ENCODE measurements at places on chromosomes 3 and 15. TPM values are rescaled to one million over a fixed set of nuclear protein-coding genes. Genes with fewer than 3 reads are reported as not detected.

EPHB1 gene
- 0.81 TPM for polyA plus RNA-seq

DNA sequence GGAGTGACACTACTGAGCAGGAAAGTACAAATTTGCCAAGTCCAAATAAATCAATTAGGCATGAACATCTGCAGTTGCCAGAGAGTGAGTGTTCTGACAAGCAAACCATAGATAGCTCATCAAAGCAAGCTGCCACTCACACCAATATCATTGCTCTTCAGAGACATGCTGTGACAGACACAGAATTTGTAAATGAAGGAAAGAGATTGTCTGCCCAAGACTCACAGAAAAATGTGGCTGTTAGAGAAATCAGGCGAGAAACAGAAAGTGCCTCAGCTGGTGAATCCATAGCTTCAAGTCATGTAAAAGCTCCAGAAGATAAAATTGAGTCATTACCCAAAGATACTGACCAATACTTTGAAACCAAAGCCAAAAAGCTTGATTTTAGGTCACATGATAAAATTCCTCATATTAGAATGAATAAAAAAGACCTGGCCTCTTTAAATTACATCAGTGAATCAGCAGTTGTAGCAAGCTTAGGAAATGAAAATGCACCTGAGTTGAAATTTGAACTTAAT, 50.8 kb downstream of the CRYBG3 start:
- no peaks in the 10 kb centered on the region for H3K36me3 ChIP-seq
- H3K4me3 ChIP-seq, result peak overlapping the region; percentile 44
- H3K4me1 ChIP-seq, result peaks cover 26% of the 10 kb centered on the region

- H3K27ac ChIP-seq, result peak overlapping the region; percentile 45
- H3K4me1 ChIP-seq, result peaks cover 43% of the 10 kb centered on the region
- no peaks in the 10 kb centered on the region for H3K27me3 ChIP-seq
- no peaks in the 10 kb centered on the region for H3K36me3 ChIP-seq
- no peak overlapping the region for H3K4me3 ChIP-seq
- DNase-seq, result peak; percentile 86
Measured at GRCh38 chr3:192850451-192850981, 67.1 kb downstream of the MB21D2 start.

- H3K27me3 ChIP-seq, result no peaks in the 10 kb centered on the region
- peak overlapping the region; percentile 73 for H3K27ac ChIP-seq
- peaks cover 28% of the 10 kb centered on the region for H3K4me1 ChIP-seq
- DNase-seq, result peak; percentile 96
Measured at GRCh38 chr3:107987036-107987939, 103.5 kb downstream of the CD47 start.

- peaks cover 18% of the 10 kb centered on the region for H3K27me3 ChIP-seq
- H3K36me3 ChIP-seq, result no peaks in the 10 kb centered on the region
- no peaks in the 10 kb centered on the region for H3K4me1 ChIP-seq
- DNase-seq, result no peak
- H3K27ac ChIP-seq, result no peak overlapping the region
Measured at GRCh38 chr15:73732930-73733329, 20.2 kb downstream of the INSYN1 start.

GRCh38 chr15:84725001-84725491, 9.1 kb upstream of the SEC11A start:
- peak; percentile 48 for DNase-seq
- H3K36me3 ChIP-seq, result no peaks in the 10 kb centered on the region
- H3K4me1 ChIP-seq, result peaks cover 11% of the 10 kb centered on the region
- H3K27me3 ChIP-seq, result no peaks in the 10 kb centered on the region
- peak overlapping the region; percentile 55 for H3K27ac ChIP-seq

DNA sequence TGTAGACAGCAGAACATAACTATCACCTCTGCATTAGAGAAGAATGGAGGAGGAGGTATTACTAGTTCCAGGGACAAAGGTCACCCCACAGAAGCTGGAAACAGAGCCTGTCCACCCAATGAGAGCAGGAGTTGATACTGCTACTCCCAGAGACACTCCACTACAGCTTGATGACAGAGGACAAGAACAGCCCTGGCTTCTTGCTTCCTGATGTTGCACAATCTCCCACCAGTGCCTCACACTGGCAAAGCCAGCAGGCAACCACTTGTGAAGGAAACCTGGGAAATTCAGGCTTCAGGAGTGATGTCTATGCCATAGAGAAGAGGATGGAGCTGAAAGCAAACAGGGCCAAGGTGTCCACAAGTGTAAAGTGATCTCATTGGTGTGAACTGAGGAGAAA, 78.0 kb upstream of the POU1F1 start:
- H3K4me1 ChIP-seq, result no peaks in the 10 kb centered on the region
- no peaks in the 10 kb centered on the region for H3K36me3 ChIP-seq
- H3K4me3 ChIP-seq, result no peak overlapping the region
- H3K27ac ChIP-seq, result no peak overlapping the region
- H3K27me3 ChIP-seq, result no peaks in the 10 kb centered on the region

Measured in GM23248 (cell line).